A172 (cell line): ENCODE measurements at places on chromosomes 6 and 20.

- DNase-seq = no peak
These were observed 1.9 kb downstream of the TAB2 start for GRCh38 chr6:149319422-149319821.

DNA sequence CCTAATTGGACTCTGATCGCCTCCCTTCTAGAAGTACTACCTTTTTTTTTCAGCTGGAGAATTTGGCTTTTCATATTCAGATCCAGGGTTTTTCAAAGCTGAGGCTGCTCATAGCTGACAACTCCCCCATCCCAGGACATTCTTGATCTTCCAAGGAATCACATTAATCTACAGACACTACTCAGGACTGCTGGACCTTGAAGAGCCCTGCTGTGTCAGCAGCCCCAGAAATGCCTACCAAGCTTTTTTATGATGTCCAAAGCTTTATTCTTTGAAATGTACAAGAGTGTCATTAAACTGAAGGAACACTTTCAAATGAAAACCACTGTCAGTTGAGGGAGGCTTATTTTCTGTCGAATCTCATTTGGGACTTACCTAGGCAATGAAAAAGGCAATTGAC, 704.1 kb downstream of the PTPRT start:
- no peak for DNase-seq

DNA sequence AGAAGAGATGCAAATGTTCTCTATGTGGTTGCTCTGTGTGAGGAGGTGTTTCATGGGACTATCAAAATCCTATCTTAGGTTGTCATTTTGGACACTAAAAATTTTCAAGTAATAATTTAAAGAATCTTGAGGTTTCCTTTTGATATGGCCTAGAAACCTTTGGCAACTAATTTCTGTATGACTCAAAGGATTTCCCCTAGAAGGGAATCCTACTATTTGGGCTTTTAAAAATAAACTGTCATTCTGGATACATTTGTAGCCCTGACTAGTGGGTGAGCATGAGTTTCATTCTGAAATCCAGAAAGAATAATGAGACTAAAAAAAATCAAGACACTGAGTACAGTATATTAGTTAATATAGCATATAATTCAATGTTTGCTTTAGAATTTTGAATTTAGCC, 25.5 kb upstream of the RAB23 start:
- DNase-seq = peak; percentile 38

- DNase-seq = no peak
These were observed 81.2 kb downstream of the NFATC2 start for GRCh38 chr20:51461306-51461705.

DNA sequence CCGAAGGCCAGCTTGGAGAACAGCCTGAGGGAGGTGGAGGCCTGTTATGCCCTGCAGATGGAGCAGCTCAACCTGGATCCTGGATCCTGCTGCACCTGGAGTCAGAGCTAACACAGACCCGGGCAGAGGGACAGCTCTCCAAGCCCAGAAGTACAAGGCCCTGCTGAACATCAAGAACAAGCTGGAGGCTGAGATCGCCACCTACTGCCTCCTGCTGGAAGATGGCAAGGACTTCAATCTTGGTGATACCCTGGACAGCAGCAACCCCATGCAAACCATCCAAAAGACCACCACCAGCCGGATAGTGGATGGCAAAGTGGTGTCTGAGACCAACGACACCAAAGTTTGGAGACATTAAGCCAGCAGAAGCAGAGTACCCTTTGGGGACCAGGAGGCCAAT, 223.5 kb upstream of the ID4 start:
- no peak for DNase-seq
